Muscle of leg (tissue), 16 donors: ENCODE measurements at places on chromosomes 5 and 9.

GRCh38 chr5:67679184-67679841 is 482.7 kb upstream of the CD180 start:
- peak; percentile 79 for DNase-seq

- no peak for DNase-seq
Observed at GRCh38 chr9:123091459-123091858, 58.0 kb downstream of the GPR21 start.

DNA sequence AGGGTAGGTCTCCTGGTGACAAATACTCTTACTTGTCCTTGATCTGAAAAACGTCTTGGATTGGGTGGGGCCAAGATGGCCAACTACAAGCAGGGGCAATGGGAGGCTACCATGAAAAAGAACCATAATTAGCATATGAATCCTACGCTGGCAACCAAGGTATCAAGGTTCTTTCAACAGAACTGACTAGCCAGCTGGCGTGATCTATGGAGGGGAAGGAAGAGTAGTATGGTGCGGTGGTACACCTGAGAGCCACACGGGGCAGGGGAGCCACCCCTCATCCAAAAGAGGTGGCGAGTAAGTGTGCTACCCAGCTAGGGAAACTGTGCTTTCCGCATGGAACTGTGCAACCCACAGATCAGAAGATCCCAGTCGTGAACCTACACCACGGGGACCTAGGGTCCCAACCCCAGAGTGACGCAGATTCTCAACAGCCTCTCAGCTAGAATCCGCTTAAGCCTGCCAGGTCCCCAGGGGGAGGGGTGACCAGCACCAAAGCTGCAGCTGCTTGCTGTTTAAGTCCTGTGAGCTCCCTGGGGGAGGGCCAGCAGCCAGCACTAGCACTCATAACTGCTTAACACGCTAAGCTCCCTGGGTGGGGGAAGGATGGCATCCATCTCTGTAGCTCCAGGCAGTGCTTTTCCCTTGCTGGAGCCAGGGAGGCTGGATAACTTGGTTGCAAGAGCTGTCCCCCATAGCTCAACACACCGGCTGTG is 334.8 kb downstream of the FBXL17 start:
- DNase-seq = no peak

GRCh38 chr5:9121597-9121996 is 424.3 kb downstream of the SEMA5A start:
- DNase-seq = no peak

DNA sequence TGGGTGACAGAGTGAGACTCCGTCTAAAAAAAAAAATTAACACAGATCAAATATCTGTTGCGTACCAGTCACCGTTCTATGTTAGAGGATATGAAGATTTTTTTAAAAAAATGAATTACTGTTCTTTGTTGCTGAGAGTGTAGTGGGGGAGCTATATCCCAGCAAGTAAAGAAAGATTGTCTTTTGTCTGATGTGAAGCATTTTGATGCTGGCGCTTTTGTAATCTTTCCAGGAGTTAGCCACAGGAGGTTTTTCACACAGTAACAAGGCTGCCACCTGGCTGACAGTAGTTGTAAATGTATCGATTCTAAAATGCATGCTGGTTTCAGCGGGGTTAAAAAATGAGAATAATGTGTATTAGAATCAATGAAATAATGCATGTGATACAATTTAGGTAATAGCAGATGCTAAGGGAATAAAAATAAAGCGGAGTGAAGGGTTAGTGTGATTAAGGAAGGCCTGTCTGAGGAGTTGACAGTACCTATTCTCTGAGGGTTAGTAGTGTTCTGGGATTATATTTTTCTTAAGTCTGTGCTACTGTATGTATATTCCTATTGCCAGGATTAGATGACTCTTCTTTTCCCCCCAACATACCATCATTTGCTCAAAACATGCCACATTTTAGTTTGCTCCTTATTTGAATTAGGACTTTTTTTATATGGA is 3.4 kb downstream of the LMNB1 start:
- DNase-seq = peak; percentile 86

DNA sequence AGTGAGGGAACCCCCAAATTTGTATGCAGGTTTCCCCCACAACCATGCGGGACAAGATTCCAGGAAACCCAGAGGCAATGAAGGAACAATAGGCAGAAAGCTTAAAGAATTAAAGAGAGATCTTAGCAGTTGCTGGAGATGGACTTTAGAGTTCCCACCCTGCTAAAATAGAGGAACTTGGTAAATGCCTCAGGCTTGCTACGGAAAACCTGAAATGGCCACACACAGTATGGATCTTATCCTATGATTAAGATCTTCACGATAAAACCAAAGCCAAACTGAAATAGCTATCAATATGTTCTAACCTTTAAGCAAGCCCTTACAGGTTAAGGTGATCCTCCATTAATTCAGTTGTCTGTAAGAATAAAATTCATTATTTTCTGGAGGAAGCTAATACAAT is 148.3 kb downstream of the RANBP17 start:
- DNase-seq = no peak

DNA sequence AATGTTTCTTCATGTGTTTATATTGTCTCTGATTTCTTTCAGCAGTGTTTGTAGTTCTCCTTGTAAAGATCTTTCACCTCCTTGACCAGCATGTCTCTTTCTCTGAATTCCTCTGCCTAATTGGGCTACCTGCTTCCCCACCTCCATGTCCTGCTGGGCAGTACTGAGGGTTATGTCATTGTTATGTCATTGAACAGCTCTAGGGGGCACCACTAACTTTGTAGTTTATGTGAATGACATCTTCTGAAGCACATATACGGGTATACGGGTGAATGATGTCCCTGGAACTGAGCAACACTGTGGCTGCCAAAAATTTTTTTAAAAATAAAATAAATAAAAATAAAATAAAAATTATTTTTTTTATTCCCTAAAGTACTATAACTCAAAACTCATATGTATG is 16.9 kb upstream of the SNCAIP start:
- no peak for DNase-seq

- DNase-seq = no peak
Observed at GRCh38 chr5:92704590-92704989, 876.4 kb downstream of the NR2F1-AS1 start.

DNA sequence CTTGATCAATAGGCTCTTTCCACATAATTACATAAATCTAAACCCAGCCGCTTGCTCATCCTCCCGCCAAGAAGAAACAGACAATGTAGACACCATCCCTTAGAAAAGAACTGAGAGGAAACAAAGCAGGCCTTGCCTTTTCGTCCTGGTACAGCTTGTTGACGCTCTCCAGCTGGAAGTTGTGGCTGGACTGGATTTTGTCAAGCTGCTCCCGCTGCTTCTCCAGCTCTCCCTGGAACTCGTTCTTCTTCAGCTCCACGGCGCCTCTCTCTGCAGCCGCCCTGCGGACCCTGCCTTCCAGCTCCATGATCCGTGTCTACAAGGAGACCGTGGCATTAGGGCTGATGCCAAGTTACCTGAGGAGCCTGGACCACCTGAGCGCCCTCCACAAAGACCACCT is 22.1 kb downstream of the GOLM1 start:
- no peak for DNase-seq

DNA sequence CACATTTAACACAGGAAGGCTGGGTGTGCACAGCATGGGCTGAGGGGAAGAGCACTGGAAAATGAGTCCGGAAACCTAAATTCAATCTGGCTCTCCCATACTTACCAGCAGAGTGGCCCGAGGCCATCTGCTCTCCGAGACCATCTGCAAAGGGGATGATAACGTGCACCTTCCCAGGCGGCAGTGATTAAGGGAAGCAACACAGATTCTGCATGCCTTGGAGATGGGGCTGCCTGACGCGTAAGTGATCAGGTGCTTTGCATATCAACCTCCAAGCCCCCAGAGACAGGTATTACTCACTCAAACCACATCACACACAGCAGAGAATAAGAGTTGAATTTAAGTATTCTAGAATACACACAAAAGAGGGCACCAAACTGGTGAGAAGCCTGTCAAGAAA is 9.1 kb downstream of the EPB41L4B start:
- no peak for DNase-seq

DNA sequence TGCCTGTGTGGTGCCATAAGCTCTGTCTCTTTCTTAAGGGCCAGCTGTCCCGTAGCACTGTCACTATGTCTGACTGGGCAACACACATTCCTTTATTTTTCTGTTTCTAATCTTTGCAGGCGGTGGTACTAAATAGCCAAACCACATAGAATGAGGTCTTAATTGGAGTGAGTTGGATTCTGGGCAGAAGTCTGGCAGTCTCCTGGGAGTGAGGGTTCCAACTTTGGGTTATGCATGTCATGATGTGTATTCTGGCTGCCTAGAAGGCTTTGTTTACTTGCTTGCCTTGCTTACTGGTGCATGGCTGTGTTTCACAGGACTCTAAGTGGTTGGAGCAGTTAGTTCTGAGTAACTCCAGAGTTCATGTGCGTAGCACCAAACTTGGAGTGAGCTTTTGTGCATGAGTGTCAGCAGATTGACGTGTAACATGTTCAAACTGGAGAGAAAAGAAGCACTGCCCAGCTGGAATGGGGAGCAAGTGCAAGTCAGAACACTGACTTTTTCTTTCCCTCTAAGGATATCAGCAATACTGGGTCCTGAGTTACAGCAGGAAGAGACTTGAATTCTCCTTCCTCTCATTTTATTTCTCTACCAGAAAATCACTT is 185.8 kb downstream of the PCSK1 start:
- peak; percentile 70 for DNase-seq

DNA sequence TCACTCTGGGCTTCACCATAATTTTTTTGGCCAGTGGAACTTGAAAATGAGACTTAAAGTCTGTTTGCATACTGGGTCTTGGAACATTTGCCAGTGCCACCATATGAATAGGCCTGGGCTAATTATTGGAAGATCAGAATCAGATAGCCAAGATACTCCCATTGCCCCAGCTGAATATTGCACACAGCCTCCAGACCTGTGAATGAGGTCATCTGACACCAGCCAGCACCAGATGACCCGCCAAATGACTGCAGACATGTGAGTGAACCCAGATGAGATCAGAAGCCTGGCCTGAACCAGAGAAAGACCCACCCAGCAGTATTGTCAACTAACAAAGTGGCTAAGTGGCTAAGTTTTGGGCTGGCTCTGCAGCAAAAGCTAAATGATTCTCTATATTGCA is 220.5 kb upstream of the MPDZ start:
- DNase-seq = peak; percentile 36
